ENCODE measurements at places on chromosomes 16 and 17.

GRCh38 chr16:68379472-68380347 lies 68.6 kb downstream of the SMPD3 start:
- DNase-seq: no peak

- no peak for DNase-seq
These were observed 109.2 kb downstream of the LYRM1 start for GRCh38 chr16:21009815-21010214.

GRCh38 chr17:14032234-14032633 lies 37.1 kb upstream of the COX10 start:
- no peak for DNase-seq

- peak; percentile 73 for DNase-seq
These were observed at the start of gene TBKBP1 for GRCh38 chr17:47693731-47694580. TSS of gene TBKBP1 (plus strand) at chr17:47694161. CDS start at chr17:47696113, 1,952 bp downstream.

DNA sequence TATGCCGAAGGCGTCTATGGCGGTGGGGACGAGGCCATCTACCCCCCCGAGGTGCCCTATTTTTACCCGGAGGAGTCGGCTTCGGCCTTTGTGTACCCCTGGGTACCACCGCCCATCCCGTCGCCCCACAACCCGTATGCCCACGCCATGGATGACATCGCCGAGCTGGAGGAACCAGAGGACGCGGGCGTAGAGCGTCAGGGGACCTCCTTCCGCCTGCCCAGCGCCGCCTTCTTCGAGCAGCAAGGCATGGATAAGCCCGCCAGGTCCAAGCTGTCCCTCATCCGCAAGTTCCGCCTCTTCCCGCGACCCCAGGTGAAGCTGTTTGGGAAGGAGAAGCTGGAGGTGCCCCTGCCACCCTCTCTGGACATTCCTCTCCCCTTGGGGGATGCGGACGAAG lies 11.4 kb downstream of the MYO15A start:
- no peak for DNase-seq

DNA sequence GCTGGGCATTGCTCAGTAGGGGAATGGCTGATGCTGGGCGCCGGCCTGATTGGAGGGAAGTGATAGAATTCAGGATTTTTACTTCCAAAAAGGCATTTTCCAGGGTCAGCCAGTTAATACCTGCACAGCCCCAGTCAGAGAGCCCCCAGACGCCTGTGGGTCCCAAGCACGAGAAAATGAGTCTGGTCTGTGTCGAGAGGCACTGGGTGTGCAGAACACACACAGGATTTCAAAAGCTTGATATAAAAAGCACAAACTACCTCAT lies 164.6 kb upstream of the TNRC6C start:
- DNase-seq: no peak

- no peak for DNase-seq
These were observed 27.2 kb downstream of the HEATR9 start for GRCh38 chr17:35841505-35841904.

- DNase-seq: no peak
These were observed 147.7 kb downstream of the SKAP1 start for GRCh38 chr17:48282303-48282702.

DNA sequence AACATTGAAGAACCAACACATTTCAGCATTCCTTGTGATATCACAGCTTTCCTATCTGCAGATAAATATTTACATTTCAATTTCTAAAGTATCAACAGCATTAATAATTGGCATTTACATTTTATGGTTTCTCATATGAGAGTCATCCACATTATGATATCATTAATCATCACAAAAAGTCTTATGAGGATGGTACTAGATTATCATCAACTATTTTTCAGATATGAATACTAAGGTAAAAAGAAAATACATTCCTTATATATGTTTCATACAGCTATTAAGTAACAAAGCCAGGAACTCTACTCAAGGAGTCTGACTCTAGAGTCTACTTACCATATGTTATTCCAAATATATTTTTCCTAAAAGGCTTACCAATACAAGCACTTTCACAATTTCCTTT lies 40.7 kb downstream of the ABCA5 start:
- DNase-seq: no peak

DNA sequence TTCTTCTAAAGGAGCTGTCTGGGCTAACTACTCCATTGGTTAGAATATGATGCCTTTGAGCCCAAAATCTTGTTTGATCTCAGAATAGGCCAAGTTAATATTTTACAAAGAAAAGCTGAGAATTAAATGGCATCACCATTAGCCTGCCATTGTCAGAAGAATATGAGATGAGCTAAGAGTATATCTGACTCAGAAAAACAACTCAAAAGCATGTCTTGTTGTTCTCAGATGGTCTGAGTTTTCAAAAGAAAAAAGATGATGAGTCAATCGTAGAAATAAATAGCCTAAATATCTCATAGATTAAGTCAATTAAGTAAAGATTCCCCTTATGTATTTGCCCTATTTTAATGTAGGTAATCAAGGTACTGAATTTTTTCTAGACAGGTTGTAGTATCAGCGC lies 197.1 kb upstream of the TBX2 start:
- DNase-seq: peak; percentile 48

DNA sequence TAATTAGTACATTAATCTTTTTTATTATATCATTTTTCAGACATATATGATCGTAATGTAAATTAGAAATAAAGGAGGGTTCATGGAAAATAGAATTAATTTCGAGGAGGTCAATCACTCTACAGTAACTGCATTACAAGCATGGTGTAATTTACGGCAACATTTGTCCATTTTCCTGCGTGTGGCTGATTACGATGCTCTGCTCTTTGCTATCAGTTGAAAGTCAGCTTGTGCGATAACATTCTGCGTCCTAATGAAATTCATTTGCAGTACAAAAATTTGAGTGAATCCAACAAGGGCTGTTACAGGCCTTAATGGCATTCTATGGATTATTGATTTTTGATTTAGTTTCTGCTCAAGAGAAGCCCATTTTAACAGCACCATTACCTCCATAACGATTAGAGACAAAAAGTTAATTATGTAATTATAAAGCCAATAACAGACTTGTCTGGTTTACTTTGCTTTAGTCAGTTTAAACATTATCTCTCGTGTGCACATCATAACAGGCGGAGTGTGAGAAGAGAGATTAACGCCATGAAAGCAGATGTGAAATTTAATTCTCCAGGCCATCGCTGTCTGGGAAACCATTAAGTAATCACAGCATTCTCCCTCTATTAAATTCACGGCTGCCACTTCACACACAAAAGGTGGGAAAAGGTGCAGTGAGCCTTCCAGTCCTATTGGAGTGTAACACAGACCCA lies 256.4 kb upstream of the IRX3 start:
- no peak for DNase-seq

DNA sequence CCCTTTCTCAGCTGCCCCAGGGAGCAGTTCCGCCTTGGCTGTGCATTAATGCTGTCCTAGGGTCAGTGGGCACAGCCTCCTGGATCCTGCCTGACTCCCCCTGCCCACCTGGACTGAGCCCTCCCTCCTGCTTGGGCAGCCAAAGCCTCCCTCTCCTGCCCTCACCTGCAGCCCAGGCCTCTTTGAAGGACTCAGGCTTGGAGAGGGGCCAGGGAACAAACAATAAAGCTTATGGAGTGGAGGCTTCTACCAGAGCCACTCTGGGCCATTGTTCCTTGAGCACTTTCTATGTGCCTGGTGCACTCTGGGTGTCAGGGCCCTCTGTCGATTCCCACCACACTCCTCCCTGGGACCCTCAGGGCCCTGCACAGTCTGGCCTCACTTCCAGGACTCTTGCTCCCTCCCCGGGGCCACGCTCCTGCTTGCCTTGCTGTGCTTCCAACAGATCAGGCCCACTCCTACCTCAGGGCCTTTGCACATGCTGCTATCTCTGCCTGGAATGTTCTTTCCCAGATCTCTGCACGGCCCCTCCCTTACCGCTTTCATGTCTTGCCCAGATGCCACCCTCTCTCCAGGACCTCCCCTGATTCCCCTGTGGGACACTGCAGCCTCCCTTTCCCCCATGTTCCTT lies 5.0 kb downstream of the KCNJ12 start:
- no peak for DNase-seq

DNA sequence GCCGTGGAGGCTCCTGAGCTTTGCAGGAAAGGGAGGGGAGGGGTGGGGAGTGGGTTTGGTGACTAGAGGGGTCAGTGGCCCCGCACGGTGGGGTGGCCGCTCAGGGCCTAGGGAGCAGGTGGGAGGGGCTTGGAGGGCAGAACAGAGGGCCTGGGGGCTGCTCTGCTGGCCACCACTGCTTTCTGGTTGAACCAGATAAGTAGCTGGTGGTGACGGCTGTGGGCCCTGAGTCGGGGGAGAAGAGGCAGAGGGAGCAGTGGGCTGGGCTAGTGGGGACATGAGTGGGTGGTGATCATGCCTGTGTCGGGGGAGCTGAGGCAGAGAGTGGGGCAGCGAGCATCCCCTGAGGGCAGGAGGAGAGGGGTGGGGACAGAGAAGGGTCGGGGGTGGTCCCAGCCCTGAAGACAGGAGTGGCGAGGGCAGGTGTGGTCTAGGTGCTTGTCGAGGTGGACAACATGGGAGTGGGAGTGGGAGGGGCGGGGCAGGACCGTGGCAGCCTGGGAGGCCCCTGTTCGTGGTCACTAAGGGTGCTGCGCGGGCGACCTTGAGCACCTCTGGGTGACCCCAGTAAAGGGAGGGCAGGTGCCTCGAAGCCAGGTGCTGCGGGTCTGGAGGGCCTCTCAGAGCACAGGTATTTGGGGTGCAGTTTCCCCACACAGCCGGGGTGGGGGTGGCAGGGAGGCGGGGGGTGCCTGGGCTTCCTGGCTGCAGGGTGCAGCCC lies 6.3 kb upstream of the CD7 start:
- DNase-seq: no peak

GRCh38 chr16:50884066-50884860 lies 142.4 kb downstream of the CYLD start:
- no peak for DNase-seq

GRCh38 chr17:64460955-64461354 lies 12.0 kb downstream of the MILR1 start:
- DNase-seq: no peak

GRCh38 chr17:36485805-36486203 lies 677 bp upstream of the ZNHIT3 start:
- no peak for DNase-seq

GRCh38 chr17:69812240-69812837 lies 262.7 kb upstream of the KCNJ16 start:
- DNase-seq: peak; percentile 9

- DNase-seq: no peak
These were observed 13.8 kb upstream of the TMEM98 start for GRCh38 chr17:32914181-32914580.

- no peak for DNase-seq
These were observed 229.6 kb upstream of the HSBP1 start for GRCh38 chr16:83578171-83578570.

GRCh38 chr17:4161967-4162305 lies 18.9 kb downstream of the CYB5D2 start:
- DNase-seq: no peak

GRCh38 chr16:54303613-54304012 lies 17.0 kb upstream of the IRX3 start:
- DNase-seq: no peak

- peak; percentile 15 for DNase-seq
These were observed 7.1 kb downstream of the HAS3 start for GRCh38 chr16:69112285-69113129.

- no peak for DNase-seq
These were observed 323.7 kb upstream of the TBX2 start for GRCh38 chr17:61075988-61076387.

DNA sequence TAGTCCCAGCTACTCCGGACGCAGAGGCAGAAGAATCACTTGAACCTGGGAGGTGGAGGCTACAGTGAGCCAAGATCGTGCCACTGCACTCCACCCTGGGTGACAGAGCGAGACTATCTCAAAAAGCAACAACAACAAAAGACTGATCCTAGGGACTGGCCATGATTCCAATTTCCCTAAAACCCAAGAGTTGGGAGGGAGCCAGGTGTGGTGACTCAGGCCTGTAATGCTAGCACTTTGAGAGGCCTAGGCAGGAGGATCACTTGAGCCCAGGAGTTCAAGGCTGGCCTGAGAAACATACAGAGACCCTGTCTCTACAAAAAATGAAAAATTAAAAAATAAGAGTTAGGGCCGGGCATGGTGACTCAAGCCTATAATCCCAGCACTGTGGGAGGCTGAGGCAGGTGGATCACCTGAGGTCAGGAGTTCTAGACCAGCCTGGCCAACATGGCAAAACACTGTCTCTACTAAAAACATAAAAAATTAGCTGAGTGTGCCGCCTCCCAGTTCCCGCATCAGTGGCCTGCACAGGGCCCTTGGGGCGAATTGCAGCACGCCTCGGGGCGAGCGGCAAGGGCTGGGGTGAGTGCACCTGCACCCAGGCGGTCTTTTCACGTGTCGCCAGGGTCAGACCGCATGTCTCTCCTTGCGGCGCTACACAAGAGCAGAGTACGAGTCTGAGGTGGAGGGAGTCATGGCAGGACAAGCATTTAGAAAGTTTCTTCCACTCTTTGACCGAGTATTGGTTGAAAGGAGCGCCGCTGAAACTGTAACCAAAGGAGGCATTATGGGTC lies 40.8 kb downstream of the CDH3 start:
- DNase-seq: no peak

DNA sequence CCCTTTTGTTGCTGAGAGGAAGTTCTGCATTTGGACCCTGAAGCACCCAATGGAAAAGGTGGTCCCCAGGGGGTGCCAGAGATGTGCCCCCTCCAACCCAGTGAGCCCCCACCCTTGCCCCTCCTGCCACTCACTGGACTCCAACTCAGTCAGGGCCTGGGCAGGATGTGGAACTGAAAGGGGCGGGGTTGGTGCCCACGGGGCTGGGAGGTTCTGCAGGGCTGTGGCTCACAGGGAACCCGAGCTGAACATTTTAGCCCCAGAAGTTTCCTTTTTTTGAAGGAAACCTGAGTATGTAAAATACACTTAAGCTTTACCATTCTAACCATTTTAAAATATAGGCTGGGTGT lies 15.8 kb upstream of the OGFOD3 start:
- no peak for DNase-seq

- no peak for DNase-seq
These were observed 38.9 kb upstream of the PLCG2 start for GRCh38 chr16:81740169-81740568.

- no peak for DNase-seq
These were observed 32.0 kb downstream of the POLR3E start for GRCh38 chr16:22329199-22329695.

- no peak for DNase-seq
These were observed 321.4 kb downstream of the GRIN2A start for GRCh38 chr16:9860876-9861275.

DNA sequence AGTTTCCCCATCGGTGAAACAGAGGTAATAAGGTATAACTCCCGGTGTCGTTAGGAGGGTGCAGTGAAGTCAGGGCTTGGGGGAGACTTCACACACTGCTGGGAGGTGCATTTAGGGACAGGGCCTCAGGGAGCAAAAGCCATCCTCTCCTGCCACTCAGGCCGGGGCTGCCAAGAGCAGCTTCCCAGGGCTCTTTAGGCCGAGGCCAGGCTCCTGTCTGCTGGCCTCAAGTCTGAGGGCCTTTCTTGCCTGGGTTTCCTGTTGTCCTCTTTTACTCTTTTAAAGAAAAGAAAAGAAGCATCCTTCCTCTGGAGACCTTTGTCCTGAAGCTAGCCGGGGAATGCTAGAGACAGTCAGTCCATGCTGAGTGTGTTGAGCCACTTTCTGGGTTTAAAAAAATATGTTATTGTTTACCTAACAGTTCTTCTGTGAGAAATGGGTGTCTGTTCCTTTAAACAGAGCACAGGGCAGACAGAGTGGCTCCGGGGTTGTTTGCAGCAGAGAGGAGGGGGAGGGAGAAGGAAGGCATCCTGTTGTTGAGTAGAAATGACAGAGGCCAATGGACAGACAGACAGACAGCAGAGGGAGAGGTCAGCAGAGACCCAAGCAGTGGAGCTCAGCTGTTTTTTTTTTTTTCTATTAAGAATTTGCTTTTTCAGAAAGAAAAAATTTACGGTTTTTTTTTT lies 79.1 kb downstream of the C17orf67 start:
- DNase-seq: peak; percentile 71
